ENCODE measurements at places on chromosomes 16 and 17. TPM values are rescaled to one million over a fixed set of nuclear protein-coding genes. Genes with fewer than 3 reads are reported as not detected.

TK2 gene
- 33.5 TPM for polyA plus RNA-seq

ATP1B2 gene
- polyA plus RNA-seq, result 18.1 TPM

AOC2 gene
- polyA plus RNA-seq, result 1.6 TPM

CD79B gene
- 3.1 TPM for polyA plus RNA-seq

TBX2 gene
- 104 TPM for polyA plus RNA-seq

WNT3 gene
- 1.8 TPM for polyA plus RNA-seq

DNA sequence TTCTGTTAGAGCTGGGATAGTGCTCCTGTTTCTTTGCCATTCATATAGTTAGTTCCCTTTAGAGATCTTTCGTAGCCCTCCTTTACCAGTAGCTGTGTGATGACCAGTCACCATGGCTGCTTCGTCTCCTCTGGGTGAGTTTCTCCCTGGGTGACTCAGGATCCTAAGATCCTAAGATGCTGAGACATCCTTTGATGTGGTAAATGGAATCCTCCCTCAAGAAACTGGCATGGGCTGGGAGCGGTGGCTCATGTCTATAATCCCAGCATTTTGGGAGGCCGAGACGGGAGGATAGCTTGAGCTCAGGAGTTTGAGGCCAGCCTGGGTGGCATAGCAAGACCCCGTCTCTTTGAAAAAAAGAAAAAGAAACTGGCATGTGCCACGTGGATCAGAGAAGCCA is 5.9 kb downstream of the PHAF1 start:
- no peak for DNase-seq

DNA sequence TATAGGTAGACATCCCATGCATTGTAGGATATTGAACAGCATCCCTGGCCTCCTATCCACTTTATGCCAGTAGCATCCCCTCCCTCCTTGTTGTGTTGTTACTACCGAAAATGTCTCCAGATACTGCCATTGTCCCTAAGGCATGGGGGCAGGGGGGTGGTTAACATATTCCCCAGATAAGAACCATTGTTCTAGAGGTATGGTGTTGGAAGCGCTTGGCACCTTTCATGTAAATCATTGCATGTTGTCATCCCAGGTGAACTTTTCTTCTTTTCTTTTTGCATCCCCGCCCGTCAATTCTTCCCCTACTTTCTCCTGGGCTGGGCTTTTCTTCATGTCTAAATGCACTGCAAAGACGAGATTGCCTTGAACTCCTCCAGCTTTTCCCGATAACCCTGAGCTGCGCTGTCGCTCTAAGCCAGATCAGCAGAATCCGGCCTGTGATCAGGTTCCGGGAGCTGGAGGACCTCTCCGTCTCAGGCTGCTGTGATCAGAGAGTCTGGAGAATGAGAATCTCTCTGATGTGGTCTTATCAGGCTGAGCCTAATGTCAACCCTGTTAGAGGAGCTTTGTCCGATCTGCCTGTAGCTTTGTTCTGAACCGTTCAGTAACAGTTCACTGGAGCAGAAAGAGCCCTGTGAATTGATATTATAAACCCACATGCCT is 76.2 kb downstream of the RBFOX1 start:
- peak; percentile 8 for DNase-seq

DNA sequence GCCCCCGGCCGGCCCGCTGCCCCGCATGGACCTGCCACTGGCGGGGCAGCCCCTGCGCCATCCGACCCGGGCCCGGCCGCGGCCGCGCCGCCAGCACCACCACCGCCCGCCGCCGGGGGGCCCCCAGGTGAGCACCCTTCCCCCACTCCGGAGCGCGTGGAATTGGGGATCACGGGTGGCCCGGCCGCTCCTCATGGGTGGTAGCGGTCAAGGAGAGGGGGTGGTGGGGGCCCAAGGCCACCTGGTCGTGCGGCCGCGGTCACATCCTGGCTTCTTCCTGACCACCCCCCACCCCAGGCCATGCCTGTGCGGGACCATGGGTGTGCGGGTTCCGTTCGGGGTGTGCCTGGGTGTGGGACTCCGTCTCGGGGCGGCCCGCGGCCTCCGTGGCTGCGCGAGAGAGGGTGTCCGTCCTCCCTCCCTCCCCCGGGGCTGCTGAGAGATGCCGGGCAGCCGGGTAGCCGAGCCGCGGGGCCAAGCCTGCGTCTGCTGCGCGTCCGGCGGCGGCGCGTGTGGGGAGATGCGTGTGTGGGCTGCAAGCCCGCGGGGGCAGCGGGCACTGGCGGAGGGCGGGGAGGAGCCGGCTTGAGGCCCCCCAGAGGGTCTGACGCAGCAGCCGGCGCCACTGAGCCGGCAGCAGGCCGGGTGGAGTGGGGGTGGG is 6.8 kb downstream of the ACD start:
- DNase-seq, result no peak

- DNase-seq, result no peak
Observed at GRCh38 chr16:50602126-50602525, 53.9 kb downstream of the NKD1 start.

GRCh38 chr17:17081304-17081940 is 39.2 kb downstream of the MPRIP start:
- DNase-seq, result no peak

DNA sequence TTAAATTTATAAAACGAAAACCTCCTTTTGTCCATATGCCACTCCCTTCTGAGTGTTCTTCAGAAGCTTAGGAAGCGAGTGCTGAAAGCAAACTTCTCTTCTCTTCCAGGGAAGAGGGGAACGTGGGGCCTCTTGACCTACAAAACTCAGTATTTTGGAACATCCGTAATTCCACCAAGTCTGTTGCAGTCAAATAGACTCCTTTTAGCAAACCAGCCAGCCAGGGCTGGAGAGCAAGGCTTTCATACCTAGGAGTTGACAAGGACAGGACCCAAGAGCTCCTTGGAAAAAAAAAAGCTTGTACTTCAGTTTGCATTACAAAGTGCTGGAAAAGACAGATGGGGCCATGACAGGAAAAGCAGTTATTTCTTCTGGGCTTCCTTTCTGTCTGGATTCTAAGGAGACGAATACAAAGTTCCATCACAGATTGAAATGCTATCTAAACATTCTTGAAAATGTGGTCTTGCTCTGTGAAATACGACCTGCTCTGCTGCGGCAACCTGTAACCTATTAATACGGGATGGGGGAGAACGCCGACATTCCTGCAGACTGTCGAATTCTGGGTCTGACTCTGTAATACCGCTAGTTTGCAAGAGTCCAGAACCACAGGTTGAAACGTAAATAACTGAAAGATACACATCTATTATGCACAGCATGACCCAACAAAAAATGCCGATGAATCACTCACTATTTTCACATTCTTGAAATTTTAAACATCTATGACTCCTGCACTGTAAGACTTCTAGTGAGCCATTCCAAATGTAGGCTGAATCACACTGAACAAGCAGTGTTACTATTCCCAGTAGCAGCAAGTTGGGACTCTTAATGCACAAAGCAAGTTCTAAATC is 20.6 kb downstream of the VPS53 start:
- no peak for DNase-seq

DNA sequence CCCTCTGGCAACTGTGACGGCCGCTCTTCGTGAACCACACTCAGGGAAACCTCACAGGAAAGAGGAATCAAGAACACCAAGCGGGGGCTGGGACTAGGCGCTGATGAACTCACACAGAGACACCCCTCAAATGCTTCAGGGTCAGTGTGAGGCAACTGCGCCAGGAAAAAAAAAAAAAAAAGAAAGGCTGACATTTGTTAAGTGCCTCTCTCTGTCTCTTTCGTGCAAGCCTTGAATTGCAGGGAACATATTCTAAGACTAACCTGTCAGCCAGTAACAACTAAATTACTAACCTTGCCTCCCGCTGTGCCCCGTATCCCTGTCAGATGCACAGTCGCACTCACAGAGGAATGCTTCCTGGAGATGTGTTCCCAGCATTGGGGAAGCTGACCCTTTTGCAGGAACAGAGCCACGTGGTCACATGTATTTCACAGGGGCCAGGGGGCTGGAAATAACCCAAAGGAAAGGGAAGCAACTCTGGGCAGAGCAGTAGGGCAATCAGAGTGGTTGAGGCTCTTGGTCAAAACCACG is 247.8 kb downstream of the XYLT1 start:
- DNase-seq, result no peak

GRCh38 chr17:28569446-28569845 is 1.9 kb downstream of the PIGS start:
- no peak for DNase-seq

DNA sequence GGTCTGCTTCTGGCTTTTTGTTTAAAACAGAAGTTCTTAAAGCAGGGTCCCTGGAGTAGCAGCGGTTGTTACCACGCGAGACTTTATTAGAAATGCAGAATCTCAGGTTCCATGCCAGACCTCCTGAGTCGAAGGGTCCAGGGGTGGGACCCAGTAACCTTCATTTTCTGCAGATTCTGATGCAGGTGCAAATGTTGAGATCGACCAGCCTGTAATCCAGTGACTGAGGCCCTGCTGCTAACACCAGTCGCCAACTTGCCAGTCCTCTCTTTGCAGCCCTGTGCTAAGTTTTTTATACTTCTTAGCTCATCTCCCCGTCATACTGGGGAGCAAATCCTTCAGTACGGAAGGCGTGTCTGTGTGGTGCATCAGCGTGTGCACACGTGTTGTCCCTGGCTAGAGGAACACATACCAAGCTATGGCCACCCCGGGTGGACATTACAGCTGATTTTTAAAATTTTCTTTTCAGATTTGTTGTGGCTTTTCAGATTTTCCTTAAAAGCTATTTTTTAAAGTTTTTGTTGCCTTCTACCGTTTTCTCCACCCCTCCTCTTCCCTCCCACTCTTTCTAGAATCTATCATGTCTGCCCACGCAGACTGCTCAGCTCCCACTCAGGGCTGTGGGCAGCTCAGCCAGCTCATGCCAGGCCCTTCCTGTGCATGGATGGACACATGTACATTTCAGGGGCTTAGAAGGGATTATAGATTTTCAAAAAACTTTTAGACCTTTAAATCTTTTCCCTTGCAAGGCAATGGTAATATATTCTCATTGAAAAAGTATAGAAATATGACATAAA is 57.7 kb downstream of the MEAK7 start:
- no peak for DNase-seq

GRCh38 chr17:45784293-45784740 is at the start of gene CRHR1:
CRHR1 (plus strand) TSS chr17:45784320; CDS start chr17:45784545, 225 bp downstream.
- peak; percentile 4 for DNase-seq

GRCh38 chr17:81371910-81372760 is 23.1 kb upstream of the BAHCC1 start:
- no peak for DNase-seq

DNA sequence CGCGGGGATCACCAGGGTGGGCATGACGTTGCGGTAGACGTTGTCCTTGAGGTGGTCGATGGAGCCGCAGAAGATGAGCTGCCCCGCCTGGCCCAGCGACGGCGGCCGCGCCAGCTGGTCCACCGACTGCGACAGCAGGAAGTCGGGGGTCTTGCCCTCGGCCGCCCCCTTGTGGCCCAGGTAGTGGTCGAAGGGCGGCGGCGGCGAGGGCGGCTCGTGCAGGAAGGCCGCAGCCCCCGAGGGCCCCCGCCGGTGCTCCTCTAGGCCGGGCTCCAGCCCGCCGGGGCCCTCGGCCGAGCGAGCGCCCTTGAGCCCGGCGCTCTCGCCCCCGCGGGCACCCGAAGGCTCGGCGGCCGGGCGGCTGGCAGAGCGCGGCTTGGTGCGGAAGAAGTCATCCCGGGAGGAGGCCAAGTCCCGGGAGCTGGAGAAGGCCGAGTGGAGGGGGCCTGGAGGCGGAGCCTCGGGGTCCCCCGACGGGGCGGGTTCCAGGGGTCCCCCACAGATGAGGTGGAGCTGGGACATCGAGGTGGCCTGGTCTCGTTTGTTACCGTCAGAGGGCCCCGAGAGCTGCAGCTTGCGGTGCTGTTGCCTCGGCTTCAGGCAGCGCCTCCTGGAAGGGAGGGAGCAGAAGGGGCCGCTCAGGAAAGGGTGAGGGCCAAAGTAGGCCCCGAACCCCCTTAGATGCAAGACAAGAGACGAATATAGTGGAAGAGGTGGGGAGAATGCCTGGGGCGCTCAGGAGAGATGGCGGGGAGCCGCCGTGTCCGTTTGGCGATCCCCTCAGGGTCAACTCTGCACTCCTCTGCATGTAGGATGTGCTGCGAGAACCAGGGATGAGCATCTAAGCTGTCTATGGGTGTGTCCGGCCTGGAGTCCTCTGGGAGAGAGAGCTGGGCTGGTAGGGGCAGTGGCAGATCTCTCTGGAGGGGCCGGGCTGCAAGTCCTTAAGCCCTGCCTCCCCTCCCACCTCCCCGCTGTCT is 8.8 kb downstream of the FAM171A2 start:
- DNase-seq, result no peak

DNA sequence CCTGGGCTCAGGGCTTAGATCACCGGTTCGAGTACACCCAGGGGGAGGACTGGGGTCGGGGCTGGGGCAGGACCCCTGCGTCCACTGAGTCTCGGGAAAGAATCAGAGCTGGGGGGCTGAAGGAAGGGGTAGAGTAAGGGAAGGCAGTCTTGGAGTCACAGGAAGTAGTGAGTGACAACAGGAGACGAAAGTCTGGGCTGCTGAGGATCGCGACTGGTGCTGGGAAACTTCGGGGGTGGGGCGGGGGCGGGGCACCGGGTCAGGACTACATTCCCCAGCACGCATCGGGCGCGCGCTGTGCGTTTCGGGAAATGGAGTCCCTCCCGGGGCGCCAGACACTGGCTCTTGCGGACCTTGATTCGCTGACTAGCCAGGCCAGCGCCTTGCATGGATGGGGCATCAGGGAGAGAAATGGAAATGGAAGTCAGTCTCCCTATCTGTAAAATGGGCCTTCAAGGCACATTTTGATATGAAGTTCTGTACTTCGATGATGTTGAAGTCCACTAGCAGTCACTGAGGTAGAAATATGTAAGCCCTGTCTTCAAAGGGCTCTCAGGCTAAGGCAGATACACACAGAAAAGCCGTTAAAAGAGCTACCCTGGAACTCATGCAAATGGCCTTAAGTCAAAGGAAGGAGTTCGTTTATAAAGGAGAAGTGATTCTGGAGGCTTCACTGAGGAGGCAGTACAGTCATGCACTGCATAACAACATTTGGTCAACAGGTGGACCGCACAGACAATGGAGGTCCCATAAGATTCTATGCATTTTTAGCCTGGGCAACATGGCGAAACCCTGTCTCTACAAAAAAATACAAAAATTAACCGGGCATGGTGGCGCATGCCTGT is 697 bp downstream of the CTF1 start:
- DNase-seq, result peak; percentile 92

- DNase-seq, result no peak
Observed at GRCh38 chr16:8577678-8578304, 12.5 kb downstream of the TMEM114 start.

GRCh38 chr17:10683853-10684252 is 13.5 kb downstream of the SCO1 start:
- DNase-seq, result no peak

GRCh38 chr17:44928136-44928535 is 12.8 kb upstream of the GFAP start:
- no peak for DNase-seq

- DNase-seq, result no peak
Observed at GRCh38 chr17:1438593-1439083, 17.4 kb downstream of the CRK start.

DNA sequence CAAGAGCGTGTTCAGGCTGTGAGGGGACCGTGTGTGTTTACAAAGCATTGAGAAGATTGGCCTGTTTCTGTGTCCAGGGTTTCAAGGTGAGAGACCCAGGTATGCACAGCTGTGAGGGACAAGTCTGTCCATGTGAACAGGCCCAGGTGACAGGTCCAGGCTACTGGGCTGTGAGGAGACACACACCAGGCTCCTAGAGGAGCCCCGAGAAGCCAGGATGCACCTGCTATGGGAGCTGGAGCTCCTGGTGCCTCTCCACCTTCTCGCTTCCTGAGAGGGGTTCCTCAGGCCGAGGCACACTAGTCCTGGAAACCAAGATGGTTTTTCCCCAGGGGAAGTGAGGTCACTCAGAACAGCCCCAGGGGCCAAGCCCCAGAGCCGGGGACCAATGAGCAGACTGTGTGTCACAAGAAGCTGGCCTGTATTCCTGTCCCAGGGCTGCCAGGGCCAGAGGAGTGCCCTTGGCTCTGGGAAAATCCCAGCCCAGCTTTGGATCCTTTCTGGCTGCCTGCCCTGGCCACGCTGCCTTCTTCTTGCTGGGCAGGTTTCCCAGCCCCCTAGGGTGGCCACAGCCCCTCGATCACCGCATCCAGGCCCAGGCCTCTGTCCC is 153.4 kb upstream of the PLCG2 start:
- DNase-seq, result no peak

Data from renal pelvis (tissue), 12 donors.